ENCODE measurements at places on chromosomes 11 and 22.

DNA sequence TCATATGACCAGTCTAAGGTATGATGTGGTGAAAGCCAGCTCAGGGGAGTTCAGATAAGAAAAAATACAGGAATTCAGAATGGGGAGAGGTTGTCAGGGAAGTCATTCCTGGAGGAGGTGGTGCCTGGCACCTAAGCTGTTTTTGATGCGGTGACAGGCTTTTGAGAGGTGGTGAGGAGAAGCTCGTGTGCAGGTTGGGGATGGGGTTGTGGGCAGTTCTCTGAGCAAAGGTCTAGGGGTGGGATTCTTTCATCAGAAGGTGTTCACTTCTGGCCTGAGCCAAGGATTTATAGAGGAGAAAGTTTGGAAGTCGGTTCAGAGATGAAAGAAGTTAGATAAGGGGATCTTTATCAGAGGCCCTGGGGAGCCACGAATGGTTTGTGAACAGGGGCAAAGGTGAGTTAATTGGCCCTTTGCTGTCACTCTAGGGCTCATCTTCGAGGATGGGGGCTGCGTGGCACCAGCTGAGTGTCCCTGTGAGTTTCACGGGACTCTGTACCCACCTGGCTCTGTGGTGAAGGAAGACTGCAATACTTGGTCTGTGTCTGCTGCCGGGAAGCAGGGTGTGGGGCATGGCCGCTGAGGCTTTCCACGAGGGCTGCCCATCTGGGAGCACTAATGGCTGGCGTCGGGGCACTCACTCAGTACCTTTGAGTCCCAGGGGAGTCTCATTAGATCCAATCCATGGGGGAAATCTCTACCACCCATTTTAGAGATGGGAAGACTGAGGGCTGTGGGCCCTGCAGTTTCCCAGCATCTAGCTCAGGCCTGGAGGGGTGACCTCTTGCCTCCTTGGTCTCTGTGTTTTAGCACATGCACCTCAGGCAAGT lies 13.4 kb downstream of the OTOG start:
- no peak for DNase-seq

- DNase-seq, result no peak
Measured at GRCh38 chr11:36233204-36233603, 56.0 kb downstream of the COMMD9 start.

GRCh38 chr11:130078080-130078479 lies 8.4 kb downstream of the APLP2 start:
- no peak for DNase-seq

- DNase-seq, result no peak
Measured at GRCh38 chr11:134471716-134472455, 59.8 kb upstream of the B3GAT1 start.

GRCh38 chr11:68927280-68928135 lies 23.8 kb downstream of the IGHMBP2 start:
- DNase-seq, result no peak

DNA sequence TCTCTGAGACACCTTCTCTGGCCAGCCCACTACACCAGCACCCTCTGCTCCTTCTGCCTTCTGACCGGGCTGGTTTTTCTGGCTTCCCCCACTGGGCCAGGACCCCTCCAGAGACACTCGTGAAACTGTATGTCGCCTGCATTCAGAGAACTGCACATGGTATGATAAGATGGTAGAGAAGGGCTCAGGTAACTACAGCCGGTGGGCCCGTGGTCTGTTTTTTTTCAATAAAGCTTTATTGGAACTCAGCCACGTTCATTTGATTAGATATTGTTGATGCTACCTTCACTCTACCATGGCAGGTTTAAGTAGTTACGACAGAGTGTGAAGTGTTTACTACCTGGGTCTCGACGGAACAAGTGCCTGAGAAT lies 514.0 kb downstream of the TBC1D22A start:
- no peak for DNase-seq

DNA sequence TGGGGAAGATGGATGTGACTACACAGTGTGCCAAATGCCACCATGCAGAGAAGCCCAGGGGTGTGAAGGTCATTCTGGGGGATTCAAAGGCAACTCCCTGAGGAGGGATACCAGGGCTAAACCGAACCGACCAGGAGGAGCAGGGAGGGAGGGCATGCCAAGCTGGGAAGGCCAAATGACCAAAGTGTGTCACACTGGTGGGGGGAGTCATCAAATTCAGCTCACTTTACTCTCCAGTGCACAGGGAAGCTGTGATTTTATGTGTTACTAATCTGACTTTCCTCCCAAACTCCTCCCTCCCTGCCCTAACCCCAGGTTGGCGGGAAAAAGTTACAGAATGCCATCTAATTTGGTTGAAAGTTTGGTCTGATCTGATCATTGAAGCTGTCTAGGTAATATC lies 29.7 kb upstream of the TSKU start:
- no peak for DNase-seq

GRCh38 chr11:65915821-65916251 lies 3.0 kb downstream of the C11orf68 start:
- no peak for DNase-seq

- DNase-seq, result no peak
Measured at GRCh38 chr11:35418282-35419183, 825 bp downstream of the SLC1A2 start.

DNA sequence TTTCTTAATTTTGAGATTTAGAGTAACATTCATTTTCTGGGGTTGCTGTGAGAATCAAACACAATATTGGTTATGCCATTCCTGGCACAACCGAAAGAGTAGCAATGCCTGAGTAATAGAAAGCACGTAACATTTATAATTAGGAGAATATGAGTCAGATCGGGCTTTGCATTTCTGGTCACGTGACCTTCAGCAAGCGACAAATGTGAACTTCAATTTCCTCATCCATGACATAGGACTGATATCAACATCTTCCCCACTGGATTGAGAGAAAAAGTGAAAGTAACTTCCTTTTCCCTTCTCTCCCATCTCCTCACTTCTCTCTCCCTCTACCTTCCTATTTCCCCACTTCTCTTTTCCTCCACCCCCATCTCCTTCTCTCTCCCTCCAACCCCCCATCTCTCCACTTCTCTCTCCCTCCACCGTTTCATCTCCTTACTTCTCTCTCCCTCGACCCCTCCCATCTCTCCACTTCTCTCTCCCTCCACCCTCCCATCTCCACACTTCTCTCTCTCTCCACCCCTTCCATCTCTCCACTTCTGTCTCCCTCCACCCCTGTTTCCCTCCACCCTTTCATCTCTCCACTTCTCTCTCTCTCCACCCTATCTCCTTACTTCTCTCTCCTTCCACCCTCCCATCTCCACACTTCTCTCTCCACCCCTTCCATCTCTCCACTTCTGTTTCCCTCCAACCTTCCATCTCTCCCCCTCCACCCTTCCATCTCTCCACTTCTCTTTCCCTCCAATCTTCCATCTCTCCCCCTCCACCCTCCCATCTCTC lies 33.5 kb upstream of the CAT start:
- no peak for DNase-seq

- DNase-seq, result peak; percentile 12
Measured at GRCh38 chr11:33542921-33543320, 157.7 kb downstream of the C11orf91 start.

DNA sequence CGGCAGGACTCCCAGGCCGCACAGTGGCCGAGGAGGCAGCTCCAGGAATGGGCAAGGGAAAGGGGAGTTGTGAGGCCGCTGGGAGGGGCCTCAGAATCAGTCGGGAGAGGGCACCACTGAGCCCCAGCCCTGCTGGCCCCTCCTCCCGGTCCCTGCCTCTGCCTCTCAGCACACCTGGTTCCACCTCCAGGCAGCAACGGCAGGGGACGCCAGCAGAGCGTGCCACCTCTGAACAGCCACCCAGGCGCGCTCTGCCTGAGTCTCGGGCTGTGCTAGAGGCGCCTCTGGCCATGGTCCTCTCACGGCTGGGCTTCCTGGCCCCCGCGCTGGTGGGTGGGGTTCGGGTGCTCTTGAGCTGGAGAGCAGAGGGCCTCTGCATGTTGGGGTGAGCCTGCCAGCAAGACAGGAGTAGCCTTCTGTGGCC lies 33.0 kb downstream of the MOB2 start:
- no peak for DNase-seq

DNA sequence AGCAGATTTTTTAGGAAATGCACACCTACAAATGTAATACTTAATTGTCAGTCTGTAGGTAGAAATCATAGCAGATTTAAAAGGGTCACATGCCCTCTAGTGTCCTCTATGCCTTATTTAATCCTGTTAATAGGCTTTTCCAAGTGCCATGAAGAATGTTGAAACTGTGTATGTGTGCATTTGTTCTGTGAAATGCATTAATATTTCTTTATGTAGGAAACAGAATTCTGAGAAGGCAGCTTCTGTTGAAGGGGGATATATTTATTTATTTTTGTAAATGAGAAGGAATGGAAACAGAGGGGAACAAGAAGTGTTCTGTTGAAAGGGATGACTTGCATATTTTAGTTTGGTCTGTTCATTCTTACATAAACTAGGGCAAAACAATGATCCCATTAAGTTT lies 51.0 kb downstream of the SVIP start:
- no peak for DNase-seq

DNA sequence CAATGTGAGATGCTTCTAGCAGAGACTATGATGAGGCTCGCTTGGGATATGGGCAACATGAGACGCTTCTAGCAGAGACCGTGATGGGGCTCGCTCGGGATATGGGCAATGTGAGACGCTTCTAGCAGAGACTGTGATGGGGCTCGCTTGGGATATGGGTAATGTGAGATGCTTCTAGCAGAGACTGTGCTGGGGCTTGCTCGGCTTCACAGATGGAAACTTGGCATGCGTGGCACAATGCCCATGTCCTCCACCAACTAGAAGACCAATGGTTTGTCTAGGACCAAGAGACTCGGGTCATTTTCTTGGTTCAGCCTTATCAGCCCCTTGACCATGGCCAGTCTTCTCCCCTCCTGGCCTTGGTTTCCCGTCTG lies 7.1 kb downstream of the MYEOV start:
- no peak for DNase-seq

DNA sequence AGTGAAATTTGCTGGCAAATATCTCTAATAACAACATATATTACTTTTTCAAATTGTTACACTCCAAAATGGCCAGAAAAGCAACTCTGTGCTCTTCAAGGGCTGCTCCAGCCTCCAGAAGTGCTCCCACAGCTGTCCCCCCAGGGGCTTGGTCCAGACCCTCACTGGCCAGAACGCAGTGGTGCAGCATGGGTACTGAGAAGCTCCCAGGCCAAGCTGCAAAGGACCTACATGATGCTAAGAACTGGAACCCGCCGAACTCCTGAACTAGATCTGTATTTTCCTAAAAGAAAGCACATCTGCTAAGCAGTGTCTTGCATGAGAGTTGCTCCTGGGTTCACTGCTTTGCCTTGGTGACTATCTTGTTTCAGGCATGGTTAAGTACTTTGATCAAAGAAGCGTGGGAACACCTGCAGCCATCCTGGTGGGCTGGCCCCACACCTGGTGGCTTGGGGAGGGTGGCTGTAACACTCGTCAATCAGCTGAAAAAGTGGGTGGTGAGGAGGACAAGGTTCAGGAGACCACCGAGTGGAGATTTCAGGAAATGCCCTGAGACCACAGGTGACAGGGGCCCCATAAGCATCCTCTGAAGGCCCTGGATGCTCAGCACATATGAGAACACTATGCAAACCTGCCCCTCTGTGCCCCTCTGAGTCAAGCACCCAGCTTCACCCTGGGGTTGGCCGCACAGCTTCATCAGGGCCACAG lies 72.7 kb upstream of the PITPNB start:
- no peak for DNase-seq

DNA sequence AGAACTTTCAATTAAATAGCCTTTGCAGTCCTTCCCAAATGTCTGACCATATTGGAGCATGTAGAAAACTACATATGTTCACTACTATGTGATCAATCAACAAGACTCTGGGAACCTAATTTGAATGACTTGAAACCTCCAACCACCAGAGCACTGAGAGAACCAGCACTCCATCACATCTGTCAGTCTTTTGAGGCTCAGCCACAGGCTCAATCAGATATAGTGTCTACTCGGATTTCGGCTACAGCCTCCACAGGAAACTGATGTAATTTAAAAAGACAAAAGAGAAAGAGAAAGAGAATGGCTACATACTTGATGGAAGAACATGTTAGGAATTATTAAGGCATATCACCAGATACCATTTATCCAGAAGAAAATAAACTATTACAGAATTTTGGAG lies 859.0 kb downstream of the FAM181B start:
- DNase-seq, result no peak

DNA sequence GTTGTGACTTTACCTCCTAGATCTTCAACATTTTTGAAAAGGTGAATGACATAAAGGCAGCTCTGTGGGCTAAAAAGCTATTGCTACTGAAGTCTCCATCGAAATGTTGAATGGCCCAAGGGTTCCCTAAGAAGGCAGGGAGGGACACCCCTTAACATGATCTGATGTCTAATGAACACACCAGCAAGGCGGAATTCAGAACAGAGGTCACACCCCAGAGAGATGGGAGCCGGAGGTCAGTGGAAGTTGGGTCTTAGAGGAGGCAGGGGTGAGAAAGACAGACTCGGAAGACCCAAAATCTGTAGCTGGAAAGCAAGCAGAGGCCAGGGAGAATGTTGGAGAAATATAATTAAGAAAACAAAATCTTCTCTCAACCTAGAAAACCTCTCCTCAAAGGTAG lies 79.0 kb downstream of the TRIM29 start:
- DNase-seq, result no peak

GRCh38 chr22:44446483-44446882 lies 51.5 kb downstream of the RTL6 start:
- DNase-seq, result no peak

- DNase-seq, result no peak
Measured at GRCh38 chr22:43993072-43993760, 30.9 kb upstream of the PARVB start.

- DNase-seq, result peak; percentile 22
Measured at GRCh38 chr22:30386960-30387827, at the start of gene RNF215. Gene RNF215, minus strand, starts transcription at chr22:30387411. Its CDS starts 98 bp downstream, at chr22:30387313.

GRCh38 chr22:37627545-37627944 lies 11.9 kb upstream of the SH3BP1 start:
- no peak for DNase-seq

- DNase-seq, result no peak
Measured at GRCh38 chr22:46442217-46442853, 95.1 kb downstream of the CELSR1 start.

GRCh38 chr11:46377290-46377689 lies 4.2 kb upstream of the MDK start:
- no peak for DNase-seq

DNA sequence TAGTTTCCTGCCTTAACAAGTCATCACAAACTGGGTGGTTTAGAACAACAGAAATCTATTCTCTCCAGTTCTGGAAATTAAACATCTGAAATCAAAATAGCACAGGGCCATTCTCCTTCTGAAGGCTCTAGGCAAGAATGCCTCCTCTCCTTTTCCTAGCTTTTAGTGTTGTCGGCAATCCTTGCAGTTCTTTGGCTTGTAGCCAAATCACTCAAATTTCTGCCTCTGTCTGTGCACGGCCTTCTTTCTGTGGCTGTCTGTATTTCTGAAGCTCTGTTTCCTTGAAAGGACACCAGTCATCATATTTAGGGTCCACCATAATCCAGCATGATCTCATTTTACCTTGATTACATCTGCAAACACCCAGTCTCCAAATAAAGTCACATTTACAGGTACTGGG lies 795.5 kb downstream of the METTL15 start:
- DNase-seq, result no peak

- no peak for DNase-seq
Measured at GRCh38 chr11:69912911-69913451, 93.8 kb upstream of the FGF3 start.

GRCh38 chr11:124115782-124116616 lies 749 bp downstream of the VWA5A start:
- DNase-seq, result no peak

- no peak for DNase-seq
Measured at GRCh38 chr11:6567371-6567745, 36.1 kb downstream of the RRP8 start.

All from NCI-H187 (cell line).